Left kidney (tissue), 8 donors: ENCODE measurements at places on chromosomes 4 and X.

GRCh38 chrX:148192547-148192946, 211.4 kb downstream of the FMR1NB start:
- DNase-seq, result no peak

DNA sequence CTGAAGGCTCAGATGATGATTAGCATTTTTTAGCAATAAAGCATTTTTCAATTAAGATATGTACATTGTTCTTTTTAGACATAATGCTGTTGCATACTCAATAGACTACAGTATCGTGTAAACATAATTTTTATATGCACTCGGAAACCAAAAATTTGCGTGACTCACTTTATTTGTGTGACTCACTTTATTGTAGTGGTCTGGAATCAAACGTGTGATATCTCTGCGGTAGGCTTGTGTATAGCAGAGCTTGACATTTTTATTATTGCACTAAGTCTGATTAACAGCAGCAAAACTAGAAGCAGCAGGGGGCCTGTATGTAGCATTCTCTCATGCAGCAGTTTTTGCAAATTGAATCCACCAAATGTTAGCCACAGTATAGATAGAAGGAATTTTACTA, 119.1 kb upstream of the PRDX4 start:
- no peak for DNase-seq

DNA sequence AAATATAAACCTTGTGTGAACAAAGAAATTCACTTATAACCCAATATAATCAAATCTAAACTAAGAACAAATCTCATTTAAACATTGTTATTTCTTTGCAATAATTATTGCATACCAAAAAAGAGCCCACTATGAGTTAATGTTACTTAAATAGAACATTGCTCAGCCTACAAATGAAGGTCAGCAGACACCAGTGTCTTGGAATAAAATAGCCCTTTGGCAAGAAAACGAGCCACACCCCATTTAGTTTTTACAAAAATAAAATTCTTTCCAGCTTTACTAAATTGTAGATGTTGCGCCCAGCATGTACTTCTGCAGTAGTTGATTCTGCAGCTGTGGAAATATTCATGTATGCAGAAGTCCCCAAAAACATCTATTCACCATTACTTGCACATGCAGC, 12.2 kb downstream of the PLS3 start:
- no peak for DNase-seq

GRCh38 chrX:70044541-70045245, 5.0 kb downstream of the AWAT2 start:
- no peak for DNase-seq

DNA sequence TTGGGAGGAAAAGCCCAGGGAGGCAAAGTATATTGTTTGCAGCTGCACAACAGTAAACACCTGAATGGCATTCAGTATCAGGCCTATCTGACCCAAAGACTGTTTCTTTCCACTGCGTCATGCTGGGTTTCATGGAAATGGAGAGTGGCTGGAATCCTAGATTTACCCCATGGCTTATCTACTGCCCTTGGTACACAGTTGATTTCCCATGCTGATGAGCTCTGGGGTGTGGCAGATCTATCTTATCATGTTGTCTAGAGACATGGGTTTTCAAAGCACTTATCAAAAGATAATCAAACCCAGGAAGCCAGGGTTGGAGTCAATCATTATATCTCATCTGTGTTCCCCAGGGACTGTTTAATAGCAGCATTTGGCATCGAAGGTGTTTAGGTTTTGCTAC, 72.1 kb downstream of the CLNK start:
- DNase-seq, result no peak

DNA sequence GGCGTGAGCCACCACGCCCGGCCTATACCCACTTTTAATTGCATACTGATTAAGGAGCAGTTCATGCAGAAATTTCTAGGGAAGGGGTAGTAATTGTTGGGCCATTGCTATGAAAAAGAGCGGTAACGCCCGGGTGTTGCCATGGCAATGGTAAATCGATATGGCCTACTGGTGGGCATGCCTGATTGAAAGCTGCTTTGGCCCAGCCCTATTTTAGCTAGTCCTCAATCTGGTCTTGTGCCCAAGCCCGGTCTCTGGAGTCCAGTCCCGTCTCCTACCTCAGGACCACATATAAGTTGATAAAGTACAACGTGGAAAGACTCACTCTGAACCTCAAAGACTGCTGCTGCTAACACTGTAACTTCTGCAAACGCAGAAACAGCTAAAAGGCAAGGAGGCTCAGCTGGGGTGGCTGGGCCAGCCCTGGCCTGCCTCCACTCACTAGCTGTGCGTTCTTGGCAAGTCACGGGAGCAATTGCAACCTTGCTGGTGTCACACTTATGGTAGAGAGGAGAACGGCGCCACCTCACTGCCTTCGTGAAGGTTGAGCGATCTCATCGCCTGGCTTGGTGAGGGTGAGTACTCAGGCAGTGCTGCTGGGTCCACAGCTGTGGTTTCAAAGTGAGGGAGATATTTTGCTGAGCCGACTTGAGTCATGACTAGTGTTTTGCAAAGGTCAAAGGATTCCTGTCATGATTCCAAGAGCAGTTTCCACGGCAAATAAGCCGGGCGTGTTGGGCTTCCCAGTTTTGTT, 57.0 kb upstream of the GRPEL1 start:
- DNase-seq, result peak; percentile 54

DNA sequence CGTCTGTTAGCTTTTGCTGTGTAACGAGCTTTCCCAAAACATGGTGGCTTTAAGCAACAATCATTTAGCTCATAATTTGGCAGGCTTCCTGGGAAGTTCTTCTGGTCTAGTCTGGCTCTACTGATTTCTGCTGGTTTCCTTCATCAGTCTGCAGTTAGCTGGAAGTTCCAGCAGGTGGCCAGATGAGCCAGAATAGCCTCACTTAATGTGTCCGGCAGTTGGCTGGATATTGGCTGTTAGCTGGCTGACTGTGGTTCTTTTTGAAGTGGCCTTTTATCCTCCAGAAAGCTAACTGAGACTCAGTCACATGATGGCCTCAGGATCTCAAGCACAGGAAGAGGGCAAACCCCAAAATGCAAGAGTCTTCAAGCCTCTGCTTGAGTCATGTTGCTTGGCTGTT, 34.9 kb downstream of the FTHL17 start:
- DNase-seq, result peak; percentile 15

- no peak for DNase-seq
Measured at GRCh38 chrX:46837558-46838485, 979 bp downstream of the RP2 start.

DNA sequence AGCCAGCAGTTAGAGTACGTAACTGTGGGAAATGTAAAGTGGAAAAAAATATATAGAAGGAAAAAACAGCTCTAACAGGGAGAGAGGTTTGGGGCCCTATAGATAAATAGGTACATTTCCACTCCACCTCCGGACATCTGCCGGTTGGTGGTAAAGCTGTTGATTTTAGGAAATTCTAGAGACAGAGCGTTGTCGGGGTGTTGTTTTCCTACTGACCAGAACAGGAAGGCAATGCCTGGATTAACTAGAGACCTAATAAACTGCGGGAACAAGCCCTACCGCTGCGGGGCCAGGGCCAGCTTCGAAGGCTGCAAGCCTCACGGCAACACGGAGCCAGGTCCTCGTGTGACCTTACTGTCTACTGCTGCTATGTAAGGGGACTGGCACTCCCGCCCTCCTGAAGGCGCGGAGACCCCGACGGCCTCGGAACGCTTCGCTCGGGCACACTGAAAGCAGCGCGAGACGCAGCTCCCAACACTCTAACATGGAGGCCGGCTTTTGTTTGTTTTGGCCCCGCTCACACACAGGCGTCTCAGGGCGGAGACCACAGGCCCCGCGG, 702 bp upstream of the CDKN2AIP start:
- DNase-seq, result peak; percentile 59

- DNase-seq, result no peak
Measured at GRCh38 chr4:17327591-17327990, 184.3 kb downstream of the QDPR start.

DNA sequence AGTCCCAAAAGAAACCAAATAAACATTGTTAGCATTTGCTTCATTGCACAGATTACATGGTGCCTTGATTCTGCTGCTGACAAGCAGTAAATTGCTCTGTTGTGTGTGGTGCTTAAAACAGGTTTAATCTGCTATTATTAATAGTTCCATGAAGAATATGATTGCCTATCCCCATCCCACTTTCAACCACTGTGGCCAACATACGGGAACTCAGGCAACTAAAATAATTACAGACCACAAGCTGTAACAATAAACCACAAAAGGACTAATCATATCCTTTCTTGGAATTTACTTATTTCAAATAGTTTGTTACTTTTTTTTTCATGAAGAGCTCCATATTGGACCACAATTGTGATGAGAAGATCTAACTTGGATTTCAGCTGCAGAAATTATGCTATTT, 131.5 kb downstream of the PACRGL start:
- no peak for DNase-seq
